Peyer's patch (tissue), 4 donors: ENCODE measurements at places on chromosomes 2 and 18. TPM values are rescaled to one million over a fixed set of nuclear protein-coding genes. Genes with fewer than 3 reads are reported as not detected.

CTAGE1 gene
- total RNA-seq, result not detected

CCNT2 gene
- 38.0 TPM for total RNA-seq

LINC00305 gene
- not detected for total RNA-seq

CHRNG gene
- not detected for total RNA-seq

ARHGAP25 gene
- 12.1 TPM for total RNA-seq

SPATA3 gene
- not detected for total RNA-seq

WDFY1 gene
- total RNA-seq, result 58.1 TPM

CFC1 gene
- not detected for total RNA-seq

RTN4 gene
- 140 TPM for total RNA-seq

BUB1 gene
- total RNA-seq, result 5.8 TPM

CYS1 gene
- not detected for total RNA-seq

FBXO41 gene
- 8.4 TPM for total RNA-seq

AQP4 gene
- 1.5 TPM for total RNA-seq

OSR1 gene
- total RNA-seq, result 9.0 TPM

ASB18 gene
- total RNA-seq, result not detected
